NCI-H510A treated with DMSO at 0.1 percent for 48 hours (cell line): ENCODE measurements at places on chromosomes 1 and 21.
A peak's percentile ranks its signal among the peaks of the same experiment; 100 is the strongest.

DNA sequence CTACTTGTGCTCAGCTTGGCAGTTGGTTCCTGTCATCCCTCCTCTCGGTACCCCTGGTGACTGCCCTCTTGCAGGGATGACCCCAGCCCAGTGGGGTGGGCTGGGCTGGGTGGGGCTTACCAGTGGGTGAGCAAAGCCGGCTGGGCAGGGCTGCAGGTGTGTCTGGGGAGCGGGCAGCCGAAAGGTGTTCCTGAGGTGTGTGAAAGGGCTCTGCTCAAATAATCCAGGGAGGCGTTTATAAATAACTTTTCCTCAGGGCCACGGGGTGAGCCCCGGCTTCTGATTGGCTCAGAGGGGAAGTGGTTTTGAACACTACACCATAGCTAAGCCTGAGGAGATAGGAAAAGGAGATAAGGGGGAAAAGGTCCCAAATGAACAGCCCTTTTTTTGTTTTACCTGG lies at the start of gene SLC26A9:
TSS of gene SLC26A9 (minus strand) at position 212 of the 400 bp plus-strand sequence. CDS start 7,636 bp downstream, outside the sequence.
- DNase-seq: no peak

- no peak for DNase-seq
Measured at GRCh38 chr1:1398677-1399186, 403 bp downstream of the CCNL2 start.

- DNase-seq: no peak
Measured at GRCh38 chr1:217052626-217053025, 329.4 kb upstream of the ESRRG start.

GRCh38 chr1:21663951-21664805 lies 5.0 kb downstream of the RAP1GAP start:
- no peak for DNase-seq

GRCh38 chr1:186482661-186483255 lies 21.8 kb upstream of the PDC start:
- peak; percentile 27 for DNase-seq

- DNase-seq: no peak
Measured at GRCh38 chr1:46682064-46682463, 10.4 kb downstream of the TEX38 start.

GRCh38 chr1:208682664-208683013 lies 438.5 kb upstream of the PLXNA2 start:
- no peak for DNase-seq

GRCh38 chr1:3611170-3612019 lies at the start of gene MEGF6:
TSS of gene MEGF6 (minus strand) at chr1:3611508. CDS start at chr1:3611268, 240 bp downstream.
- no peak for DNase-seq

GRCh38 chr1:185349556-185349955 lies 32.5 kb upstream of the IVNS1ABP start:
- DNase-seq: no peak

DNA sequence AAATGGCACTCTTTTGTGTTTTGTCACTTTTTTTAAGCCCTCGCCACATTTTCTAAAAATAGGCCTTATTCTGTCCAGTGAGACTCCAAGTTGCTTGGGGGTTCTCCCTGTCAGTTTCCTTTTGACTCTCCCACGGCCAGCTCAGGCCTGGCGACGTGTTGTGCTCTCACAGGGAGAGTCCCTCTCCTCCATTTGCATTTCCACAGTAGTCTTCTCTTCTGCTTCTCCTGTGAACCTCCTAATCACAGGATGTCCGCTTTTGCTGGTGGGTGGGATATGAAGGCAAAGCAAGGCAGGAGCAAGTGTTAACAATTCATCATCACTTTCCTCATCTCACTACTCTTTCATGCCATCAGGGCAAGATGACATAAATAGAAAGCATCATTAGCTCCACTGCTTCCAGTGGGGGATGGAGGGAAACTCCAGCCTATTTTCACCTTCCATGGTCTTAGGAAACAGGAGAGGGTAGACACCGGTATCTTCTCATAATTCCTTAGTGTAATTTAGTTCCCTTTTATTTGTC lies 99.8 kb downstream of the INTS7 start:
- no peak for DNase-seq

- DNase-seq: no peak
Measured at GRCh38 chr1:233796146-233796783, 108.2 kb upstream of the SLC35F3 start.

GRCh38 chr1:40627987-40628902 lies 37.2 kb downstream of the RIMS3 start:
- DNase-seq: no peak

DNA sequence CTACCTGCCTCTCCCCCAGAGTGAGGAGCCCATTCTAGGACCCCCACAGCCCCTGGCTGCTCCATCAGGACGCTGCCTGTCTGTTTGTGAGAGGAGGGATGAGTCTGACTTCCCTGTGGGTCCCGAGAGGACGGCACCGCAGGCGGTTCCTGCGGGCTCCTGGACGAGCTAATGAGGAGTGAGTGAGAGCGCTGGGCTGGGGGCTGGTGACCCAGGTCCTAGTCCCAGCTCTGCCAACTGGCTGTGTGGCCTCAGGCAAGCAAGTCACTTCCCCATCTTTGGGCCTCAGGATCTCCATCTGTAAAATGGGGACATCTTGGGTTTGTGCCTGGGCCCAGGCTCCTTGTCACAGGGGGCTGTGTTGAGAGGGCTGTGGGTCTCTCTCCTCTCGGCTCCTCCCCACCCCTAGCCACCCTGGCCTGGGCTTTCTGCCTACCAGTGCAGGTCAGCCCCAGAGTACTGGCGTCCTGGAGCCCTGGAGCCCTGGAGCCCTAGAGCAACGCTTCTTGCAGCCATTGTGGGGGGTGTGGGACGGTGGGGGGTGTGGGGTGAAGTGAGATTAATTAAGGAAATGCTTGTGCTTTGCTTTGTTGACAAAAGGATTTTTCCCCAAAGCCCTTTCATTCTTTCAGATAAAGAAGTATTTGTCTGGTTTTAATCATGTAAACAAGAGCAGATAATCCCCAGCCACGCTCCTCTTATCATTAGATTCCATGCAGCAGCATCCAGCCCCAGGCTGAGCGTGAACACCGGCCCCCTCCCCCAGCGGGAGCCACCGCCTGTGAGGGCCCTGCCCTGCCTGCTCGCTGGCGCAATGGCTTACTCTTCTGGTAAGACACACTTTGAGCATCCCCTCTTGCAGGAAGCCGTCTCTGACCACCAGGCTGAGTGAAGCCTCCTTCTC lies 26.8 kb downstream of the SLC1A7 start:
- DNase-seq: no peak

- DNase-seq: no peak
Measured at GRCh38 chr1:56378341-56379070, 200.9 kb downstream of the PLPP3 start.

GRCh38 chr1:34412598-34413370 lies 236.1 kb downstream of the C1orf94 start:
- DNase-seq: no peak

DNA sequence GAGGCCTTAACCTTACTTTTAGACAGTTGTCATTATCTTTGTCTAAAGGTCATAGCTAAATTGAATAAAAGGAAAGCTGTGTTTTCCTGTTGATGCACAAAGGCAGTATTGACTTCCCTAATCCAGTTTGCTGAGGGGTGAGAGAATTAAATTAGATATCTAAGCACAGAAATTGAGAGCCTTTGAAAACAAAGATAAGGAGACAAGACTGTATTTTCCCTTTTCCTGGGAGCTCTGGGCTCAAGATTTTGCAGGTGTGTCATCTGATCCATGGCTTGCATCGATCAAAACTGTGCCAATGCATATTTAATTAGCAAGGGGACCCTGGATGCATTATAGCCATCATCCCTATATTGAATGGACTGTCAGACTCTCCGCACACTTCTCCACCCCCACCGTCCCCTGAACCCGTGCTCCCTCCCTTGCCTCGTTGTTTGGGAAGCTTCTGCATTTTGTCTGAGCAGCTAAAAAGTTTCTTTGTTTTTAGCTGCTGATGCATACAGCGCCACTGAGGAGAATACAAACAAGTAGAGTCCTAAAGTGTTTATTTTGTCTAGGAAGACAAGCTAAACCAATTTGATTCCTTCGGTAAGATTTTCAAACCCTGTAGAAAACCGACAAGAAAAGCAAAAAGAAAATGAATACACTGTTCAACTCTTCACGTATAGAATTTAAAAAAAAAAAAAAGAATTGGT lies 186.3 kb downstream of the NFIA start:
- no peak for DNase-seq

DNA sequence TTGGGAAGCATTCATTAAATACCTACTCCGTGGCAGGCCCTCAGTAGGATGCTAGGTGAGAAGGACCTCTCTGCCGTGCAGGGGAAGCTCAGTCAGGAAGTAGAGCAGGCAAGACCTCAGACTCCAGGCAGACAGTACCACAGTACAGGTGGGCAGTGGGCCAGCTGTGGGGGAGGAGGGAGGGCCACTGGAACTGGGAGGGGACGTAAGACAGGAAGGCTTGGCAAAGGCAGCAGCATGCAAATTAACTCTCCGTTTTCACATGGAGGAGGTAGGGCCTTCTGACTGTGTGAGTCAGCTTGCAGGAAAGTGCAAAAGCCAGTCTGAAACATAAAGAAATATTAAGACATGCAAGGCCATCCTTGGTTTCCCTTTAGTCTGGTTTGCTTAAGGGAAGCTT lies 157.7 kb downstream of the TRIM33 start:
- peak; percentile 51 for DNase-seq

DNA sequence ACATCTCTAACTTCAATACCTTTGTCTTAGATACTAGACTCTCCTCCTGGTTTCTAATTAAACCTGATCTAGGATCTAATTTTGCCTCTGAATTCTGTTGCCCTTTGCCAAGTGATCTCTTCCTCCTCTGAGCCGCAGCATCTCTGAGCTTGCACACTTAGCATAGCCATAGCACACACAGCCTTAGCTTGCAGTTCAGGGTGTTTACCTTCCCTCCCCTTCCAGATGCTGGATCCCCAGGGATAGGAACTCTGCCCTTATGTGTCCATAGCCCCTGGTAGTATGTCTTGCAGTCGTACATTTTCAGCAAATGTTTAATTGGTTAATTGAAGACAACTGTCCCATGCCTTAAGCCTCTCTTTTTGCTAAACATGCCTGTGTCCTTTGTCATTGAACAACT lies 30.3 kb downstream of the SELL start:
- DNase-seq: no peak

GRCh38 chr1:81391125-81391828 lies 409.5 kb upstream of the ADGRL2 start:
- DNase-seq: peak; percentile 86

GRCh38 chr1:91777196-91777595 lies 108.8 kb downstream of the TGFBR3 start:
- peak; percentile 68 for DNase-seq

DNA sequence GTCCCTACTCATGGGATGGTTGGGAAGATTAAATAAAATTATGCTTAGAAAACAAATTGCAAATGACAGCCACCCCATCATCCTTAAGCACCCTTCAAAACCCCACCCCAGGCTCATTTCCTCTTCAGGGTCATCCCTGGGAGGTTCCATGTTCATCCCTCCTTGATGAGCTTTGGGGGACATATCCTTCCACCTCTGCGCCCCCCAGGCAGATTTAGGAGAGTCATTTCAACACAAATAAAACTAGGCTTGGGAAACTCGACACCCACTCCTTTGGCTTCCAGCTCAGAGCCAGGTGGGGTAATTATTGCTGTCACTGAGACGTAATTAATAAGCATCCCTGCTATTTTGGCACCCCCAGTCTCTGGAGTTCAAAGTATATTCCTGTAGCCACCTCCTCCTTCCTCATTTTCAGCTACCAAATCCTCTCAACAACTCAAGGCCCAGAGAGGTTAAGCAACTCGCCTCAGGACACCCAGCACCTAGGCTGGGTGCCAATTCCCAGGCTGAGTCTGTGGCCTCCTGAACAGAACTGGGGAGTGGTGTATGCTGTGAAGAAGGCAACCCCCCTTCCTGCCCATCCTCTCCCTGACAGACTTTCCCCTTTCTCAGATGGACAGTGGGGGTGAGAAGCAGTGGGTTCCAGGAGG lies 595 bp downstream of the CRYBG2 start:
- no peak for DNase-seq

- DNase-seq: peak; percentile 29
Measured at GRCh38 chr1:147496571-147497210, 44.6 kb upstream of the BCL9 start.

GRCh38 chr1:169776440-169776839 lies 18.3 kb downstream of the METTL18 start:
- DNase-seq: no peak

DNA sequence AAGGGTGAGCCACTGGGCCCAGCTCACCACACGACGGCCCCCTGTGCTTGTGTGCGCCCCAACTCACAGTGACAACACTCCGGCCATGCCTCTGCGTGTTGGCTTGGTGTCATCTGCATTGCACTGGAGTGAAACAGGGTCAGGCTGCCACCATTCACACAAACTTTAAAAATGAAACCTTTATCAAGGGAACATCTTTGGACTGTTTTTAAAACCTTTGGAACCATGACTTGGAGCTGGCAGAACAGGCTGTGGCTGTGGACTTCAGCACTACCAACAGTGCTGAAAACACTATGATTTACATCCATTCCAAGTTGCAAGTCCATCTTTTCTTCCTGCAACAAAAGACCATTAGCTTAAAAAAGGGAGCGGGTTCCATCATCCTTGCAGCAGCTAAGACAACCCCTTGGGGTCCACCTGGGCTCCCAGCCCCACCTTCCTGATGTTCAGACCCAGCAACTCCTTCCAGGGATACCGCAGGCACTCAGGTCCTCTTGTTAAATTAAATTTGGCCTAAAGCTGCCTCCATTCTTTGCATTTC lies 25.6 kb downstream of the POFUT2 start:
- no peak for DNase-seq

DNA sequence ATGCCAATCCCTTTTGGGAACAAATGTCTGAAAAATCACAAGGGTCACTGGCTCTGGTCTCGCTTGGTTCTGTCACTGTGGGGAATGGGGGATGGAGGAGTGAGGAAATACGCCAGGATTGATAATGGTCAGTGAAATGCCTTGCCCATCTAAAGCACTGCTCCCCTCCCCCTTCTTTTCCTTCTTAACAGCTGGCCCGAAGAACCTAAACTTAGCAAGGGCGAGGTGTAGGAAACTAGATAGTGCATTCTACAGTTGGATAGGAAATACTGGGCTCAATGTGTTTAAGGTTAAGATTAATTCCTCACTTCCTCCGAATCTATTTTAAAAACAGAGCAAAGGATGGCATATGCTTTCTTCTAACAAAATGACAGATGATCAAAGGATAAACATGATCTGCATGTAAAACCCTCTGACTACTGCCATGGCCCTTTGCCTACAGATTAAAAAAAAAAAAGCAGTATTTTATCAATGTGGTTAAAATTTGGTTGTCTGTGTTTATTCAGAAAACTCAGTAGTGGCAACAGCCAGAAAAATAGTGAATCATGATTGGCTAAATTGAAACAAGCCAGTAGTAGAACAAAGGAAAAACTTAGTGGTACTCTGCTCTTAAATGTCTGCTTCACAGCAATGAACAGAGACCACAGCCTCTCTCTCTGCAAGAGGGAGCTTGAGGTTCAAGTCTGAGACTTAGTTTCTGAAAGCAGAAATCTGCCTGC lies 86.1 kb upstream of the VAV3 start:
- DNase-seq: no peak

GRCh38 chr1:226816576-226816975 lies 53.8 kb upstream of the PSEN2 start:
- DNase-seq: no peak

DNA sequence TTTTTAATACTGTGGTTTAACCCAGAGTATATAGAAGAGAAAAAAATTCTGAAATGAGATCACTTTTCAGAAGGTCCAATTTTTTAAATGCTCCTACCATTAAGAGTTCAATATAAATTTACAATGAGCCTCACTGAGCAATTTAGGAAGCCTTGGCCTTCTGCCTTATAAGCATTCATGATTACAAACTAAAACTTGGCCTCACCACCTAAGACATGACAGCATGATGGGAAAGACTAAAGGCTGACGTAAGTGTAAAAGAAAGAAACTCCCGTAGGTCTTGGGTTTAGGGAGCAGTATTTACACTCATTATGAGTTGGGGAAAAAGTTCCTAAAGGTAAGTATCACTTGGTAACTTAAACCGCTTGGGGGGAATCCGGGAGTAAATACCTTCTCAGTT lies 70.7 kb upstream of the ESRRG start:
- no peak for DNase-seq
